ENCODE measurements at places on chromosomes 6 and 20.

DNA sequence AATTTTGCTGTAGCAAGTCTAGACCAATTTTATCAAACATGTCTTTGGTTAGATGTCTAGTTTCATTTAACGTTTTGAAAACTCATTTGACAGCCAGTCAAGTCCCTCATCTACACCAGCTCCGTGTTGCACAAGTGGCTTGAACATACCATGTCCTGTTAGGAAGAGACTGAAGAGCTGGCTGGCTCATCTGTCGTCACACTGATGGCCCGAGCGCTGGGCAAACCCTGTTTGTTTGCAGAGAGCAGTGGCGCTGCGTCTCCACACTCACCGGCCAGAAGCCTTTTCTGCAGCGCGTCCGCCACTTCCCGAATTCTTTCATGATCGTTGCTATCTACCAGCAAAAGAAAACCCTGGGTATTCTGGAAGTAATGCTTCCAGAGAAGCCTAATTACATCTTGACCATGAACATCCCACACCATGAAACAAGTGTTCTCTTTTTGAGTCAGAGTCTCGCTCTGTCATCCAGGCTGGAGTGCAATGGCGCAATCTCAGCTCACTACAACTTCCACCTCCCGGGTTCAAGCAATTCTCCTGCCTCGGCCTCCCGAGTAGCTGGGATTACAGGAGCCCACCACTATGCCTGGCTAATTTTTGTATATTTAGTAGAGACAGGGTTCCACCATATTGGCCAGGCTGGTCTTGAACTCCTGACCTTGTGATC is 10.7 kb upstream of the TCFL5 start:
- no peak for DNase-seq

DNA sequence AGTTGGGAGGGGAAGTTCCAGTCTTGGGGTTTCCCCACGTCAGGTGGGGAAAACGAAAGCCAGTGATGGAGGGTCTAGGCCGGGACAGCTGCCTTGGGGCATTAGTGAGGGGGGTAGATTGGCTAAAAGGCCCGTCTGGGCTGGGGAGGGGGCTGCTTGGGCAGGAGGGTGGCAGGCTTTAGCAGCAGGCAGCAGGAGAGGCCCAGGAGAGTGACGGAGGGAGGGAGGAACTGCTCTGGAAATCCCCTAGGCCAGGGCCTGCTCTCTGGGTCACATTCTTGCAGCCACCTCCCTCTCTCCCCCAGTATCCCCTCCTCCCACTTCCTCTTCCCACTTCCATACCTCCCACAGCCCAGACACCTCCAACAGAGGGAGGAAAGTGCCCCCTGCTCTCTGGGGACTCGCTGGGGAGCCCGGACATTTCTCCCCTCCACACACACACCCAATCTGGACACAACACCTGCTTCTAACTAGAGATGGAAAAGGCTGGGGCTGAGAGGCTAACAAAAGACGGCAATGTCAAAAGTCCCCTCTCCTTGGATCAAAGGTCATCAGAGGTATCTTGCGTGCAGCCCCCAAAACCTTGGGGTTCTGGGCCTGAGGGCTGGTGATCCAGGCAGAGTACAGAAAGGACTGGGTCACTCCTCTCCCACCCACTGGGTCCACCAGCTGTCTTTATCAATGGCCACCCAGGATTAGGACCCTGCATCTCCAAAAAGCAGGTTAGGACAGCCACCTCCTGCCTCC is 1.8 kb downstream of the NFKBIE start:
- no peak for DNase-seq

DNA sequence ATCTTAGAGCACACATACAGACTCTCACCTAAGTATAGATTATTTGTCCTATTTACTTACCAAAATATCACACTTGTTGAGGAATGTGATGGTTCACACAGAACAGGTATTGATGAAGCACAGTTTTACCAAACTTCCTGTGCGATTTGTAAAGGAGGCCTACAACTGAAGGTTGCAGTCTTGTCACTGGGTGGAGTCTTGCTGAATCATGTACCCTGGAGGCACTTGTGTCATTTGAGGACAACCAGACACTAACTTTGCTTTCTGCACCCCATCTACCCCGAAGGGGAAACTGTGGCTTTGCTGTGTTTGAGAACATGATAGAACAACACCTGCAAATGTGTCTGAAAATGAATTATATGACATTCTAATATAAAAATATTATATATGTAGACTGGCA is 32.4 kb upstream of the HINT3 start:
- peak; percentile 61 for DNase-seq

DNA sequence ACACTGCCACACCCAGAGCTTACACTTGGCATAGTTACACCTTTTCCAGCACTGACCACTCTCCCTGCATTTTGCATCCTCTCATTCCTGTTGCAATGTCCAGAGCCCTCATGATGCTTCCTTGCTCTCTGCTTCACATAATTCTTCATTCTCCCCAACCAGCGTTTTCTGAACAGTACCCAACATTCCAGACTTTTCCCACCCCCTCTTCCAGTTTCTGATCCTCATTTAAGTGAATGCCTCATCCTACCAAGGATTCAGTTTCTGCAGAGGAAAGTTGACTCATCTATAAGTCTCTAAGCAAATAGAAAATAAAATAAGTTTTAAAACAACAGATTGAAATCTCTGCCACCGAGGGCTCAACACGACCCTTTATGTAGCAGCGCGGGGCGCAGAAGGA is 321.3 kb upstream of the TCF21 start:
- DNase-seq, result no peak

- DNase-seq, result no peak
Measured at GRCh38 chr20:17941087-17941825, 27.3 kb downstream of the SNX5 start.

DNA sequence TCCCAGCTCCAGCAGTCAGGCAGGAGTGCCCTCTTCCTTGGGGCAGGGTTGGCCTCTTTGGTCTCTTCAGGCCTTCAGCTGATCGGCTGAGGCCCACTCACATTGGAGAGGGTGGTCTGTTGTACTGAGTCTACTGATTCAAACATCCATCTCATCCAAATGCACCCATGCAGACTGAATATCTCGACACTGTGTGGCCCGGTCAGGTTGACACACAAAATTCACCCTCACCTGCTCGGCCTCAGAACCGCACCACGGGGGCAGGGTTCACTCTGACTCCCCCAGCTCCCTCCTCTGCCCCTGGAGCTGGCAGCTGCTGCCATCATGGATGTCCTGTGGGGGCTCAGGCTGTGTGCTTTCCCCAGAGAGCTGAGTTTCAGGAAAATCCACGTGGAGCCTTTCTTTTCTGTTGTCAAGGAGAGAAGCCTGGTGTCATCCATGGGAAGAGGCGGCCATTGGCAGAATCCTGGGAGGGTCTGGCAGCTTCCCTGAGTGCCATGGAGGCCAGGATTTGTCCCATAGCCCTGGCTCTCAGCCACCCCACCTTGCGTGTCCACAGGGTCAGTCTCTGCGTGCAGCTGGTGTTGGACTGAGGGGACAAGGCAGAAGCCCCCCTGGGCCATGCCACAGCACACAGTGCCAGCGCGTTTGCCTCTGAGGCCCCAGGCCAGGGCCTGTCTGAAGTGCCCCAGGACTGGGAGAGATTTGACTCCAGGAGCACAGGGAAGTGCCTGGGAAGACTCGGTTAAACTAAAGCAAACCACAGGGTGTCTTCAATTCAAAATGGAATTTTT is 114.1 kb downstream of the ERMARD start:
- no peak for DNase-seq

DNA sequence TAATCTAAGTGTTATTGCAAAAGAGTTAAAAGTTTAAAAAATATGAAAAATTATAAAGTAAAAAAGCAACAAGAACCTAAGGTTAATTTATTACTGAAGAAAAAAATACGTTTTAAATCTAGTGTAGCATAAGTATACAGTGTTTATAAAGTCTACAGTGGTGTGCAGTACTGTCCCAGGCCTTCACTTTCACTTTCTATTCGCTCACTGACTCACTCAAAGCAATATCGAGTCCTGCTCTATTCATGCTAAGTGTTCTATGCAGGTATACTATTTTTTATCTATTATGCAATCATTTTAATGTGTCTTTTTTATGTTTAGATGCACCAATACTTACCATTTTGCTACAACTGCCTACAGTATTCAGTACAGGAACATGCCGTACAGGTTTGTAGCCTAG is 113.0 kb downstream of the MANEA start:
- DNase-seq, result no peak

GRCh38 chr6:16496991-16497801 is 258.8 kb downstream of the GMPR start:
- DNase-seq, result no peak

DNA sequence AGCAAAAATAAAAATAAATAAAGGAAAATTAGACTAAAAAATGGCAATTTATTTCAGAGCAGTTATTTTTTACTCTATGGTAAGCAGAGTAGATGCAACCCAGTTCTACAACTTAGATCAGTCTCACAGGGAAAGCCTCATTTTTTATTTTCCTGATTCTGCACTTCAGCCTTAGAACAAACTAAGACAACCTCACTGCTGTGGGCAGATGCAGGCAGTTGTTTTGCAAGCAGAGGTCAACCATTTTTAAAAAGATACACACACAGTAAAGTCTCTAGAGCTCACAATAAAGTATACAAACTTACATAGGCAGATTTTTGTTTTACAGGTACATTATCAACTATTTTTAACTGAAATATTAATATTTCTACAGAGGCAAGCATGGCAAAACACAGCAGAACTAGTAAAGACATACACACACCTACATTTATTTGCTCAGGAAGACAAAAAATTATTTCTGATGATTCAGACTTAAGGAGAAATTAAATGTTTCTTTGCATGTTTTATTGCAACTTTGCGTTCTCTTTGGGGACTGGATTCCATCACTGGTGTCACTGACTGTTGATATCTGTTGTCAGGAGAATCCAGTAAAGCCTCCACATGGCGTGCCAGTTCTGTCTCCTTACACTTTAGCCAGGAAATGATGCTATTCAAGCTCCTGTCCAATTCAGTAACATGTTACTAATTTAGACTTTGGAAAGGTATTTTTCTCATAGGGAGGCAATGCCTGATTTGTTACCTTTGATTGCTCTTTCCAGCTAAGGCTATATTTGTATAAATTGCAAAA is 102.7 kb downstream of the TRDN start:
- no peak for DNase-seq

DNA sequence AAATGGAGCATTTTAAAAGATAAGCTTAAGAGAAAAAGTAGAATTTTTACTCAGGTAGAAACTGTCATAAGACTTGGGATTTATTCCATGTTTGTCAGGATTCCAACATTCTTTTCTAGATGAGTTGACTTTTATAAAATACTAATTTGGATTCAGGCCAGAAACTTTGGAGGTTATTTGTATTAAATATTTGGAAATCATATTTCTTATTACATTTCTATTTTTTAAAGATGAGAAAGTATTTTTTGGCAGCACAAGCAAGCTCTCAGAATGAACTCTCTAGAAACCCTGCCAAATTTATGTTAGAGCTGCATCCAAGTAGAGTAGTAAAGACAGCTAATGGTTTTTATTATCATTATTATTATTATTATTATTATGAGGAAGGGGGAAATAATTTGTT is 1014.9 kb upstream of the GJE1 start:
- no peak for DNase-seq

DNA sequence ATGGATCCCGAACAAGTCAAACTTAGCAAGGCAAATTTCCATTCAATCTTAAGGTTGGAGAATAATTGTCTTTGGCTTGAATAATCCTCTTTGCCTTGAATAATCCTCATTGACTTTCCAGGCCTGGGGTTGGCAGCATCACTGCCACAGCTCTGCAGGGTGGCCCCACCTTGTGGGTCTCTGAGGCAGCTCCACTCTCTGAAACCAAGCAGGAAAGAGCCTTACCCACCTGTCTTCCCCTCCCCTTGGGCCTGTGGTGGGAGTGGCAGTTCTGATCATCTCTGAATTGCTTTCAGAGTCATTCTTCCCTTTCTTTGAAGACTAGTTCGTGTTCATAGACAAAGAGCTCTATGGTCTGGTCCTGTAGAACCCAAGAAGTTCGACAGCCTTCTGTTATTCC is 47.5 kb downstream of the KCNQ5 start:
- DNase-seq, result no peak

- no peak for DNase-seq
Measured at GRCh38 chr20:53814060-53814459, 220.4 kb upstream of the ZNF217 start.

GRCh38 chr6:5838656-5839396 is 167.9 kb downstream of the NRN1 start:
- DNase-seq, result no peak

DNA sequence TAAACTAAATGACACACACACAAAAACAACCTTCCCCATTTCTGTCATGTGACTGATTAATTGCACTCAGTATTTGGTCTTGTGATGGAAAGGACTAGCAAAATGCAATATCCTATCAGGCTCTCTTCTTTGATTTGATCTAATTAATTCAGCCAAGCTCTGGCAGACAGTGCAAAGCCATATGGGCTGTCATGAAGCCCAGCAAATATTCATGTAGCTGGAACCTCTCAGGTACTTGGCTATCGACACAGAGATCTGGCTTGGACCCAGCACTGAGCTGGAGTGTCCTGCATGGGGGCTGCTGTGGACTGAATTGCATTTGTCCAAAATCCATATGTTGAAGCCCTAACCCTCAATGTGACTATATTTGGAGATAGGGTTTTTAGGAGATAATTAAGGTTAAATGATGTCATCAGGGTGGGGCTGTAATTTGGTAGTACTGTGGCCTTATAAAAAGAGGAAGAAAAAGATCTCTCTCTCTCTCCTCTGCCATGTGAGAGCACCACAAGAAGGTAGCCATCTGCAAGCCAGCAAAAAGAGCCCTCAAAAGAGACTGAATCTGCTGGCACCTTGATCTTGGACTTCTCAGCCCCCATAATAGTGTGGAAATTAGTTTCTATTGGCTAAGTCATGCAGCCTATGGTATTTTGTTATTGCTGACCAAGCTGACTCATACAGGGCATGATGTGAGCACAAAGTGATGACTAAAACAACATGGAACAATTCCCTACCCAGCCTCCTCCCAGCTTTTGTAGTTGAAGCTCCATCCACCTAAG is 77.1 kb downstream of the STMND1 start:
- DNase-seq, result peak; percentile 64

DNA sequence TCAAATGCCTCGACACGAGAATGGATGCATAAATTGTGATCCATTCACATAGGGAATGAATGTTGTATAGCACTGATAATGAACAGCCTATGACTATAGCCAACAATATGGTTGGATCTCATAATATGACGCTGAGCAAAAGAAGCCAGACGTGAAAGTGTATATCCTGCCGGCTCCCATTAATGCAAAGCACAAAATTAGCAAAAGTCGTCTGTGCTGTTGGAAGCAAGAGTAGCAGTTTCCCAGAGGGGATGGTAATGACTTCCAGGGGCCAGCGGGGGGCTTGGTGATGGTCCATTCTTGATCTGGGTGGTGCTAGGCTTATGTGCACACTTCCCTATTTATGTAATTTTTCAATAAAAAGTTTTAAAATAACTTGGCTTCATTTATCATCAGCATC is 1.0 kb upstream of the TAGAP start:
- no peak for DNase-seq

GRCh38 chr20:50358971-50359370 is 151.2 kb upstream of the PTPN1 start:
- no peak for DNase-seq

DNA sequence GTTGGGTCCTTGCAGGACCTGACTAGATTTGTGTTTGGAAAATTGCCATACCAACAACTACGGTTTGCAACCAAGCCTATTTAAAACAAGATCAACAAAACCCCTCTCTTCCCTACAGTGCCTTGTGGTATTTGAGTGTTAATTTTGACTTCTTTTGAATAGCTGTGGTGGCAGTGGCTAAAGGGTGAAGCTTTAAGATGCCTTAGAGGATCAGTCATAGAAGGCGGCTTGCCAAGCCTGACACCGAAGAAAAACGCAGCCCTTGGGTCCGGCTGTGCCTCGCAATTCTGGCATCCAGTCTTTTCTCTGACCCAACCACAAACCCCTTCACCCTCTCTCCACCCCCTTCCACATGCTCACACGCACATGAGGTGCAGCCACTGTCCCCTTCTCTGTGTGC is 32.6 kb downstream of the BMP6 start:
- peak; percentile 53 for DNase-seq
